ENCODE measurements at places on chromosomes 5 and 9. TPM values are rescaled to one million over a fixed set of nuclear protein-coding genes. Genes with fewer than 3 reads are reported as not detected.

Gene CD74
- 3.2 TPM for total RNA-seq

Gene BRINP1
- 0.35 TPM for total RNA-seq

Gene TRIM7
- total RNA-seq, result 0.94 TPM

Gene CDH18
- 0.60 TPM for total RNA-seq

Gene TAF11L10
- not detected for total RNA-seq

Gene GNPDA1
- total RNA-seq, result 45.3 TPM

Gene PCDHB7
- total RNA-seq, result 0.23 TPM

Gene NIPAL4
- total RNA-seq, result 0.26 TPM

Gene PLCXD3
- total RNA-seq, result 11.1 TPM

Gene LHX2
- 0.34 TPM for total RNA-seq

Gene VLDLR
- 14.0 TPM for total RNA-seq

Gene GPR151
- not detected for total RNA-seq

Gene TMC1
- total RNA-seq, result not detected

Gene ARSI
- total RNA-seq, result 7.2 TPM

Gene DMRT1
- not detected for total RNA-seq

Gene EFCAB9
- total RNA-seq, result not detected

Gene SOHLH1
- total RNA-seq, result not detected

Gene PCDHA9
- total RNA-seq, result not detected

Gene ZFR
- 53.7 TPM for total RNA-seq

Gene UGT3A1
- not detected for total RNA-seq

Gene AQP7
- total RNA-seq, result not detected

Gene BAAT
- not detected for total RNA-seq

Gene CTXN3
- not detected for total RNA-seq

Gene ORM2
- not detected for total RNA-seq

Gene TGFBI
- total RNA-seq, result 606 TPM

Gene NTRK2
- total RNA-seq, result 5.4 TPM

Gene PTRH1
- total RNA-seq, result 22.5 TPM

Gene OR1J2
- not detected for total RNA-seq

Gene CCDC152
- 1.3 TPM for total RNA-seq

Gene SLC23A1
- total RNA-seq, result not detected

Gene DOCK8
- 0.34 TPM for total RNA-seq

Gene TEK
- total RNA-seq, result 14.2 TPM

Gene ETF1
- 68.1 TPM for total RNA-seq

Gene MPDZ
- 25.4 TPM for total RNA-seq

Gene HAPLN1
- 7.4 TPM for total RNA-seq

Gene BHMT2
- 1.9 TPM for total RNA-seq

Gene ENTPD8
- total RNA-seq, result not detected

Gene CCL27
- not detected for total RNA-seq

Gene PDE8B
- total RNA-seq, result 0.09 TPM

Gene SPINK6
- not detected for total RNA-seq

Gene SLC45A2
- total RNA-seq, result not detected

Gene PCDHA4
- 0.23 TPM for total RNA-seq

Gene OTP
- not detected for total RNA-seq

Gene PRUNE2
- 8.2 TPM for total RNA-seq

Gene PCDHGC3
- total RNA-seq, result 55.5 TPM

Gene SPATA31A3
- not detected for total RNA-seq

Gene IFNB1
- not detected for total RNA-seq

Gene THG1L
- total RNA-seq, result 15.9 TPM

Gene SLC34A3
- not detected for total RNA-seq

Gene AK8
- 0.82 TPM for total RNA-seq

Gene GABRA6
- not detected for total RNA-seq

Gene S100Z
- not detected for total RNA-seq

Gene PRDM9
- total RNA-seq, result not detected

Gene LCNL1
- 2.2 TPM for total RNA-seq

Gene SLC25A2
- not detected for total RNA-seq

Gene FAXDC2
- total RNA-seq, result 13.7 TPM

Gene DPYSL3
- total RNA-seq, result 48.8 TPM

Gene RMRP
- total RNA-seq, result 12,356 TPM

Gene FAM221B
- total RNA-seq, result not detected

All from pericardium fibroblast (primary cell).